ENCODE measurements at places on chromosomes 16 and 17. TPM values are rescaled to one million over a fixed set of nuclear protein-coding genes. Genes with fewer than 3 reads are reported as not detected.
A peak's percentile ranks its signal among the peaks of the same experiment; 100 is the strongest.

- DNase-seq = no peak
Measured at GRCh38 chr16:88855176-88855575, 1.6 kb downstream of the GALNS start.

DNA sequence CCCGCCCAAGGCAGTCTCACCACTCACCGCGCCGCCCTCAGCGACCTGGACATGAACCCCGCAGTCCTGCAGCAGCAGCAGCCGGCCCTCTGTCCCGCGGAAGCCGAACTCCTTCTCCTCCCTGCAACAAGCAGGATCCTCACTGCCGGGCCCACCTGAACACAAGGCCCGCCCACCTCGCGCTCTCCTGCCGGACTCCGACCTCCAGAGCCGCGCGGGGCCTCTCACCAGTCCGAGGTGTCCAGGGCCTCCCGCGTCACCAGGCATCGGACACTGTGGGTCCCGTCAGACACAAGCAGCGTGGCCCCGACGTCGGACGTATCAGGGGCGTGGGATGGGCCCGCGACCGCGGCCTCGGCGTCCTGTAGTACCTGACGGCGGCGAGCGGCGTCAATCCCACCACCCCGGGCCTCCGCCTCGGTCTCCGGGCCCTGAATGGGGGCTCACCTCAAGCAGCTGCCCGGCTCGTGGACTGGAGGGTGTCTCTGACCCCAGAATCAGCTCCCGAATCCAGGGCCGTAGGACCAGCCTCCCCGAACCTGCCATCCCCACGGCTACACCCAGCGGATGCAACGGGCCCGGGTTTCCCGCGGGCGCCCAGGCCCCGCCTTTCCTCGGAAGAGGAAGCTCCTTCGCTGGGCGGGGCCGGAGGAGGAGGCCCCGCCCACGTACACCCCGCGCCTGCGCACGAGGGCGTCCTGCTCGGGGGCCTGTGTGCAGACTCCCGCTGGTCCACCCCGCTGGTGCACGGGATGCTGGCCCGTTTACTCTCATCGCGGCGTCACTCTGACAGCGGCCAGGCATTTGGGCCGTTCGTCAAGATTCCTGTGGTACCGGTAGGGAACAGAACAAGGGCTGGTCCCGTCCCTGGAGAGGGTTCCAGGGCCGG lies at the start of gene ACD:
TSS of gene ACD (minus strand) at position 586 of the 889 bp plus-strand sequence. CDS start at position 546, 40 bp downstream.
- peak; percentile 84 for DNase-seq

GRCh38 chr17:83161298-83162034 lies 82.1 kb downstream of the METRNL start:
- DNase-seq = peak; percentile 57

- no peak for DNase-seq
Measured at GRCh38 chr16:84815462-84815861, 4.3 kb upstream of the CRISPLD2 start.

PTGES3L gene
- polyA plus RNA-seq = 2.1 TPM

DNA sequence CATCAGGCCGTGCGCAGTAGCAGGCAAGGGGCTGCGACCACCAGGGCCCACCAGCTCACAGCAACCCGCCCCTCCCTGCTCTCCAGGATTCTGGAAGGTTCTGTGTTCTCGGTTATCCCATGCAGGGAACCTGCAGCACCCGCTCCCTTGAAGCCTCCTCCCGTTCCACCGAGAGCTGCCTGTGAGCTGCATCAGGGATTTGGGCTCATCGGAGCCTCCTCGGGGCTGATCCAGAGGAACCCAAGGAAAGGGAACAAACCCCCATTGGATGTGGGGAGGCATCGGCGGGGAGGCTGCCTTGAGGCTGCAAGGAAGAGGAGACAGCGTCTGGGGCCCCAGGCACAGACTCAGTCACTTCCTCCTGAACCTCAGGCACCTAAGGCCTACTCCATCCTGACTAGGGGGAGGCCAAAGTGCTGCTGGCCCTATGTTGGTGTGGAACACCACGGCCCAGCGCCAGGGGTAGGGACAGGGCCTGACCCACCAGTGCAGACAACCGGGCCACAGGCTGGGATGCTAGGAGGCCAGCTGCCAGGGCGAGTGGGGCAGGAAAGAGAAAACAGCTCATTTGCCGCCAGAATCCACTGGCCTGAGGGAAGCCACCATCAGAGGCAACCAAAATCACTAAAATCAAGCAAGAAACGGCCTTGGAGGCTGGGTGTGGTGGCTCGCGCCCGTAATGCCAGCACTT lies 14.4 kb upstream of the LGALS3BP start:
- no peak for DNase-seq

DNA sequence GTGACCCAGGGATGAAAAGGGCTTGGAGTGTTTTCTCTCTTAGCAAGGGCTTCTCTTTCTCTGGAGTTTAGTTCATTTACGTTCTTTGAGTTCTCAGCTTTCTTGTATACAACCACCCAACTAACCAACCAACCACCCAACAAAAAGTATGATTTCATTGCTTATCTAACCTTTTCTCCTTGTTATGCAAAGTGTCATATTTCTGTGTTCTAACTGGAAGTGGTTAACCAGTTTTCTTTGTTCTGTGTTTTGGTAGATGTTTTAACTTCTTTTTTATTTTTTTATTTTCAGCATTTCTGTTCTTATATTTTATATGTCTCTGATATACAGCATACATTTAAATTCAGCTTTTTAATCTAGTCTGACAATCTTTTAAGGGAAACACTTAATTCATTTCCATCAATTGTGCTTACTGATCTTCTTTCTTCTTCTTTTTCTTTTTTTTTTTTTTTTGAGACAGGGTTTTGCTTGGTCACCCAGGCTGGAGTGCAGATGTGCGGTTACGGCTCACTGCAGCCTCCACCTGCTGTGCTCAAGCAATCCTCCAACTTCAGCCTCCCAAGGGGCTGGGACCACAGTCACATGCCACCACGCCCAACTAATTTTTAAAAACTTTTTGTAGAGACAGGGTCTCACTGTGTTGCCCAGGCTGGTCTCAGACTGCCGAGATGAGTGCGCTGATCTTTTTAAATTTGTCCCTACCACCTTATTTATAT lies 29.6 kb downstream of the NLK start:
- no peak for DNase-seq

SLC5A11 gene
- polyA plus RNA-seq = 6.3 TPM

DNA sequence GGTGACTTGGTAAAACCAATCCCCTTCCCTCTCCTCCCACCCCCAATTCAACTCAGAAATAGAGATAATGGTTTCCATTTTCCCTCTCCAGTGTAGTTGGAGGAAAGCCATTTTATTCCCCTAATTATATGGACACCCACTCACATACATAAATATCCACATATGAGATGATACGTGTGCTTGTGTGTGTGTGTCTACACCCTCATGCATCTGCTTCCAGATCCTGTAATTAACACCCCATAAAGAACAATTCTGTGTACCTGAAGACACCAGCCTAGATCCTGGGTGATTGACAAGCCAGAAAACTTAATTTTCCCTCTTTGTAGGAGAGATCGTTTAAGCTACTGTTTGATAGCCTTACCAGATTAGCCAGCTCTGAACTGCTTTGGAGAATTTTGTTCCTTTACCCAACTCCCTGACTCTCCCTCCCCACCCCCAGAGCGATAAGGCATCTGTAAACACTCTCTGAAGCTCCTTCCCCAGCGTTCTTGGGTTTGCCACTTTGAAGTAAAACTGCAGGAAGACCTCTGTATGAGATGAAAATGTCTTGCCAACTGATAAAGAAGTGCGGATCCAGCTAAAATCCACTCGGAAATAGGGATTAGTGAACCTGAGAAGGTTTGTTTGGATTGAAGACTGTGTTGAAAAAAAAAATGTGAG lies 175.7 kb downstream of the RGS9 start:
- no peak for DNase-seq

DNA sequence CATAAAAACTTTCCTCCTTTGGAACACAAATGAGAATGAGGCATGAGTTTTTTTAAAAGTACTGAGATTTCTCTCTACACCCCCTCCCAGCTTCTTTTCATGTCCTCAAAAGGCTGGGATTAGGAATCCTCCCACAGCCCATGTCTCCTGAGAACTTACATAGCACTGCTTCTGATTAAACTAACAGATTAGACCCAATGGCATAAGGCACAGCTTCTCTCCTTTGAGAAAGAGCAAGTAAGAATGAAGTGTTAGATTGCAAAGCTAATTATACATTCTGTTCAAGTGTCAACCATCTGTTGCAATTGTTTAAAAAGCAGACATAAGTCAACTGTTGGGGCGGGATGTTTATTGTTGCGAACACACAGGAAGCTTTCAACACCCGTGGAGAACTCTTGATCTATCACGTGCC lies 715.1 kb downstream of the CDH11 start:
- DNase-seq = no peak

GRCh38 chr17:60594734-60595133 lies 5.3 kb upstream of the PPM1D start:
- no peak for DNase-seq

DNA sequence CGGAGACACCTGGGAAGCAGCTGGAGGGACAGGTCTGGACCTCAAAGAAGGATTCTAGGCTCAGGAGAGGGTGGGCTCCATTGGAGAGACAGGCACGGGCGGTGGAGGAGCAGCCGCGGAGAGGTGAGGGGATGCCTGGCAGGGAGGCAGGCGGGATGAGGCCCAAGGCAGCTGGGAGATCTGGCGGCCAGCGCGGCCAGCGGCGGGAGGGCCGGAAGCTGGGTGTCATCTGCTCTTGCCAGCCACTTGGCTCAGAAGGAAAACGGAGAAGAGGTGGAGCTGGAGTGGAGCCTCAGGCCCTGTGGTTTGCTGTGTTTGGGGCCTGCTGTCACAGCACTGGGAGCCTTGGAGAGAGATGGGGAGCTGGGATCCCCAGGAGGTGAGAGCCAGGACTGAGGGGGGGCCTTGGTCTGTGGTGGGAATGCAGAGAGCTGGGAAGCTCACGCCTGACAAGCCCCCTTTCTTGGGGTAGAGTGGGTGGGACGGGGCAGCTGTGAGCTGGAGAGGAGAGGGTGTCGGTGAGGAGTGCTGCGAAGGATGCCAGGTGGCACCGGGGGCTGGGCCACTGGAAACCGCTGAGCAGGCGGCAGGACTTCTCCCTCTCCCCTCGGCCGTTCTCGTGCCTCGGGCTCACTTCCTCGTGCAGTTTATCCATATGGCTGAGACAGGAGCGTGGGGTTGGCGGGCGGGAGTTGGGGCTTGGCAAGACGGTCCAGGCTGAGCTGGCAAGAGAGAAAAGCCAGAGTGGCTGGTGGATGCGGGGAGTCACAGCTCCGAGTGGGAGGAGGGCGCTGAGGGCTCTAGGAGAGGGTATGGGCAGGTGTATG lies 8.0 kb downstream of the TBC1D24 start:
- no peak for DNase-seq

GRCh38 chr17:7858522-7858810 lies 663 bp downstream of the CYB5D1 start:
- DNase-seq = no peak

GRCh38 chr17:82823004-82823403 lies 16.8 kb downstream of the ZNF750 start:
- DNase-seq = no peak

CHD9NB gene
- 11.8 TPM for polyA plus RNA-seq

DNA sequence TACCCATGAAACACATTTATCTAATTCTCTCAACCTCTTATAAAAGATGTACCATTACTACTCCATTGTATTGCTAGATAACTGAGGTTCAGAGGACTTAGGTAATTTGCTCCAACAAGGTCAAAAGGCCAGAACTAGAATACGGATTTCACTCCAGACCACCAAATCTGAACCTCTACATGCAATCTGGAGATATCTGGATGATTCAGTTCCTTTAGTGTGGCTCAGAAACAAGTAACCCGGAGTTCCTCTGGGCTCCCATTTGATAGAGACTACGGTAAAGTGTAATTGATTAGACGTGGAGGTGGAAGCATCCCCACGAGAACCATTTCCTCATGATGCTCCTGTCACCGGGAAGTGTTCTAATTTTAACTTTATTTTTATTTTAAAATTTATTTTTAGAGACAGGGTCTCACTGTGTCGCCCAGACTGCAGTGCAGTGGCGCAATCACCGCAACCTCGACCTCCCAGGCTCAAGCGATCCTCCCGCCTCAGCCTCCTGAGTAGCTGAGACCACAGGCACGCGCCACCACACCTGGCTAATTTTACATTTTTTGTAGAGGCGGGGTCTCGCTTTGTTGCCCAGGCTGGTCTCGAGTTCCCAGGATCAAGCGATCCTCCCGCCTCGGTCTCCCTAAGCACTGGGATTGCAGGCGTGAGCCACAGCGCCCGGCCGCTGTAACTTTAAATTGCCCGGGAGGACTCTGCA lies 608 bp upstream of the COX10 start:
- no peak for DNase-seq

DNA sequence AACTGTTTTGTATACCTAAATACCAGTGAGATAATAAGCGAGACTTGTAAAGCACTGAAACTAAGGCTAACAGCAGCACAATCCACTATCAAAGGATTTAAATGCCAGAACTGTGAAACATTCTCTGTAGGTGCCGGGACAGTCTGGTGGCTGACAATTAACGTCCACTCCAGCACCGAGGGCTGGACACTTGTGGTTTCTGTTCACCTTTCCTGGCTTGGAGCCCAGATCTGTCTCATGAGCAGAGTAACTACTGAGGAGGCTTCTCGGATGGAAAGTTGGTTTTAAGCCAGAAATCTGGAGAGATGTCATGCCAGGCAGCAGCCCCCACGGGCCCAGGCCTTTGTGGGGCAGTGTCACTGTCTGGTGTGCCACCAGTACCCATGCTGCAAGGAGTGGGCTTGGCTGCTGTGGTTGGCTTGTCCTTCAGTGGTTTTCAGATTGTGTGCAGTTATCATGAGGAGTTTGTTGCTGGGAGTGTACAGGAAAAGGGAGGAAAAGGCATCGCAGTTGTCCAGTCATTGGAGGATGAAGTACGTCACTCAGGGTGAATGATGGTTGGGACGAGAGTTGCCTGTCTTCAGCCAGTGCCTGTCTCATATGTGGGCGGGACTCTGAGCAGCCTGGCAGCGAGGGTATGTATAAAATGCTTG lies 35.5 kb downstream of the UBN1 start:
- DNase-seq = no peak

FOXN1 gene
- 0.33 TPM for polyA plus RNA-seq

- no peak for DNase-seq
Measured at GRCh38 chr16:3950343-3951193, 70.1 kb upstream of the CREBBP start.

DNA sequence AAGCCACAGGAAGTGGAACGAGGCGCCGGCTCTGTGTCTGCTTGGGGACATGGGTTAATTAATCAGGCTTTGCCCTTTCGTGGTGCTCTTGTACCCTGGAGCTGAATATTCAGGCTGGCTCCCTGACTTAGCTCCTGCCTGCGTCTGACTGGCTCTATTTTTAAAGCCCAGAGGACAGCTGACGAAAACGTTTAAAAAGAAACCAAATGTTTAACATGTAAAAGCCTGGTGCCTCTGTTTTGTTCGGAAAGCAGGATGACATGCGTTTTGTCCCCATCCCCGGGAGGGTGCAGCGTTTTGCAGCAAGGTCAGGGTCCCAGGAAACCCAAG lies 61.1 kb downstream of the NT5M start:
- no peak for DNase-seq

GRCh38 chr16:65994291-65994690 lies 372.2 kb upstream of the CDH5 start:
- no peak for DNase-seq

DNA sequence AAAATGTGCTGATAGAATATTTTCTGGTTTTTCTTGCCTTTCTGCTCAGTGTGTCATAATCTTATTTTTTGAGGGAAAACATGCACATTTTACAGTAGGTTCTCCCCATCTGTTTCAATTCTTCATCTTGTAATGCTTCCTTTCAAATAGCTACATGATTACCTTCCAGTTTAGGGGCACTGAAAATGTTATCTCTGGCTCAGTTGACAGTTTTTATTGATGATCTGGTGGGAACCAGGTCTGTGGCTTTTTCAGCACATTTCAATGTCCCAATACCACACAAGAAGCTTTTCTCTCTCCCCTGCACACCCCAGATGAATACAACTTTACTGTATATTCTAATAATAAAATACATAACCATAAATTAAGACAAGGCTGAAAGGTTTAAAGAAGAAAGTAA lies 36.5 kb downstream of the FTO start:
- DNase-seq = no peak

DOC2A gene
- polyA plus RNA-seq = 4.8 TPM
